ENCODE measurements at places on chromosomes 4 and X.

DNA sequence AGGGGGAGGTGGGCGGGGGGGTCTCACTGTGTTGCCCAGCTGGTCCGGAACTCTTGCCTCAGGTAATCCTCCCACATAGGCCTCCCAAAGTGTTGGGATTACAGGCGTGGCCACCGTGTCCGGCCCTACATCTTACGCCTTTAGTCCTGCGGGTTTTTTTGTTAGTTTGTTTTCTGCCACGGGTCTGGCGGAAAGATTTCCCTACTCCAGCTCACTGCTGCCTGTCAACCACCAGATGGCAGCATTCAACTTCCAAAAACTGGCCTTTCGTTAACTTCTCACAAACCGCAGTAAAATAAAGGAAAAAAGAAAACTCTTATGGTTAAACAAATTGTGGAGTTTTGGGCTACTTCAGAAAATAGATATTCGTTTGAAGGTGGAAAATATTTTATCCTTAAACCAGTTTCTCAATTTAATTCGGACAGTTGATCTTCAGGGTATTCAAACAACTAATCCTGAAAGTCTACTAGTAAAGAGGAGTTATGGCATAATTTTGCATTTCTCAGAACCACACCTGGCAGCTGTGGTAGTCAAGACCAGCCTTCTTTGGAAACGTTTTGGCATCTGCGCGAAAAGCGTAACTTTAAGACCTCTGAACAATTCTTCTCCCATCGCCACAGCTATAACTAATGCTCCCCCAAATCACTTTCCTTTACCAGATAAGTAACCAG, 41.1 kb downstream of the LUZP4 start:
- DNase-seq = no peak

DNA sequence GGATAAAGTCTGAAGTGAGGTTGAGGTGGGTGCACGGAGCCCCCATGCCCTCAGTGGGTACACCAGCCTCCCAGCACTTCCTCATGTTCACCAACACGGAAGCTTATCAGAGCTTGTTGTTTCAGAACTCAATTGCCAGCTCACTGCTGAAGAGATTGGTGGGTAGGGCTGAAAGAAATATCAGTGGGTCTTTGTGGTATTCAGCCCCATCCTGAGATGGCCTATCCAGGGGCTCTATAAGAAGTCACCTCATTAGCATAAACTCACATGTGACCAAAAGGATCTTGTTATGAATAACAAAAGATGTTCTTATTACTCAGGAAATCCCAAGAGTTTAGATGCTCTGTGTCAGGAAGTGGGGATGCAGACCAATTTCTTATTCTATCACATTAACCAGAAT, 177.3 kb downstream of the ARHGAP10 start:
- no peak for DNase-seq

- no peak for DNase-seq
Measured at GRCh38 chrX:138034136-138034535, 468.2 kb downstream of the ZIC3 start.

GRCh38 chr4:129138810-129139496, 43.0 kb downstream of the C4orf33 start:
- DNase-seq = no peak

GRCh38 chr4:2480649-2481048, 11.7 kb downstream of the RNF4 start:
- DNase-seq = no peak

DNA sequence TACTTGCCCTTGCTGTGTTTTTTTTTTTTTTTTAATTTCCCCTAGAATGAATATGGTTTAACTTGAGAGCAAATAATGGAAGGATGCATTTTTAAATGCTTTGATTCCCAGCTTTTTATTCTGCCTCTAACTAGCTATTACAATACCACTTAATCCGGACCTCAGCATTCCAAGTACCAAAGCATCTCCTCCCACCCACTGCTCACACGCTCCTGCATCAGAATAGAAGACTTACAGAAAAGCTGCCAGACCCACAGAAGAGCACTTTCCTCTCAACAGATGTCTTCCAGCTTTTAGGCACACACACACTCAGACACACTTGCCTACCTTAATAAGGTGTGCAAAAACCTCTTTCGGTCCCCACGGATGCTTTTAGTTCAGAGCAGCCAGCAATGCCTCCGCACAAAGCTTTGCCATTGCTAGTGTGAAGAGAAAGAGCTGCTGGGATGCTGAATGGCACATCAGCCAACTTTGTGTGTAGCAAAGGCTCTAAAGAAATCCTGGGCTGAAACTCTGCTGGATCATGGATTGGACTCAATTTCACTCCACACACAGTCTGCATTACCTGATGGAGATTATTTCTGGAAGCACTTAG, 1056.2 kb downstream of the DMD start:
- no peak for DNase-seq

DNA sequence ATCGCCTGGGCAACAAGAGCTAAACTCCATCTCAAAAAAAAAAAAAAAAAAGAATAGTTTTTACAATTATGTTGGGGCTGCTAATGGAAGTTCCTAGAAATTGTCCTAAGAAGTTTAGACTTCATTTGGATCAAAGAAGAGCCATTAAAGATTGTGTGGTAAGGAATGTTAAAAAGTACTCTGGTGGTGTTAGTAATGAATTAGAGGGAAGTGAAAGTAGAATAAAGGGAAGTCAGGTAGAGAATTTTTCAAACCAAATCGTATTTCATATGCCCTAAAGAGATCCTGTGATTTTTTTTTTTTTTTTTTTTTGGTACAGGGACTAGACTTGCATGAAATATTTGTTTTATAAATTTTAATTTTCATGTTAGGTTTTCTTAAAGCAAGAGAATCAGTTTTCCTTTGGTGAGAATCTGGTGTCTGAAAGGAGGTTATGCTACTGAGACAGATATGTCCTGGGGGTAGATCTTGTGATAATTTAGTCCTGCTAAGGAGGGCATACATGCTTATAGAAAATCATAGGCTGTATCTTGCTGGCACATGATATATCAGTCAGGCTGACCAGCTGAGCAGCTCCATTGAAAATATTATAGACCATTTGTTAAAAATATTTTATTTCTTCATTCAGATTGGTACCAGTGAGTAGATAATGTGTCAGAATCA, 10.7 kb downstream of the SEC24B start:
- DNase-seq = no peak

Measured in NCI-H187 treated with DMSO at 0.1 percent for 48 hours (cell line).